Osteoblast (primary cell): ENCODE measurements at places on chromosomes 4 and X. TPM values are rescaled to one million over a fixed set of nuclear protein-coding genes. Genes with fewer than 3 reads are reported as not detected.

DNA sequence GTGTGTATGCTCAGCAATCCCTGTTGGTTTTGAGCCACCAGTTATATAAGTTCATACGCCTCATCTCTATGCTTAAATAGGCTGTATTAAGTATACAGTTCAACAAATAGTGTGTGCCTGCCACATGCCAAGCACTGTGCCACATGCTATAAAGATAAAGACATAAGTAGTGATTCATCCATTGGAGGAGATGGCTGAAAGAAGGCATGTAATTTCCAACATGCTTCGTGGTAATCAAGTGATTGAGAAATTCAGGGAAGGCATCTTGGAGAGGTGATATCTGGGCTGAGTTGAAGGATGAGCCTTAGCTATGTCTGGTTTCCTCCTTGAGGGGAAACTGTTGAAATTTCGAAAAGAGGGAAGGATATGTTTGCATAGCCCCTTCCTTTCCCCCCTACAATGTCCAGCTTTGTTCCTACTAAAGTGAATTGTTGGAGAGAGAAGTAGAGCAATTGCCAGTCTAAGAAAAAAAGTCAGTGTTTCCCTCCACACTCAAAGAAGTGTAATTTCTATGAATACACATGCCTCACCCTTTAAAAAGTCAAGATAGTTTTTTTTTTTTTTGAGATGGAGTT lies 96.5 kb downstream of the ARHGAP10 start:
- H3K27ac ChIP-seq: no peak overlapping the region
- H3K4me1 ChIP-seq: peaks cover 30% of the 10 kb centered on the region
- no peak overlapping the region for H3K4me3 ChIP-seq
- no peaks in the 10 kb centered on the region for H3K27me3 ChIP-seq
- no peaks in the 10 kb centered on the region for H3K36me3 ChIP-seq
- DNase-seq: peak; percentile 71

DNA sequence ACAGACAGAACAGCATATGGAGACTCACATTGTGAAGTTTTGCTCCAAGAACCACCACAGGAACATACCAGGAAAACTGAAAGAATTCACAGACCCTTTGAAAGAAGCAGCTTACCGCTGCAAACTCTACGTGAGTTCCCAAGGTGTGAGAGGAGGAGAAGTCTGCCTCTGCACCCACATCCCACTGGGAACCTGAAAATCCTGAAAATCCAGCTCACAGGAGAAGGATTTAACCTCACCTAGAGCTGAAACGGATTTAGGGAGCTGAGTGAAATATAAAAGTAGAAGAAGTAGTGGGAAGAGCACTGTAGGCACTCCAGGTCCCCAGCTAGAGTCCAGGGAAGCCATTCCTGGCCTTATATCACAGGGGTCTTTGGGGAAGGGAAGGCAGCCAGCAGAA lies 80.0 kb downstream of the FHIP1A start:
- no peak overlapping the region for H3K27ac ChIP-seq
- peaks cover 24% of the 10 kb centered on the region for H3K4me1 ChIP-seq
- DNase-seq: no peak
- H3K27me3 ChIP-seq: no peaks in the 10 kb centered on the region

- no peaks in the 10 kb centered on the region for H3K36me3 ChIP-seq
- no peaks in the 10 kb centered on the region for H3K4me1 ChIP-seq
- DNase-seq: no peak
- H3K4me3 ChIP-seq: no peak overlapping the region
These were observed 100.0 kb downstream of the DCAF12L2 start for GRCh38 chrX:126065901-126066660.

DNA sequence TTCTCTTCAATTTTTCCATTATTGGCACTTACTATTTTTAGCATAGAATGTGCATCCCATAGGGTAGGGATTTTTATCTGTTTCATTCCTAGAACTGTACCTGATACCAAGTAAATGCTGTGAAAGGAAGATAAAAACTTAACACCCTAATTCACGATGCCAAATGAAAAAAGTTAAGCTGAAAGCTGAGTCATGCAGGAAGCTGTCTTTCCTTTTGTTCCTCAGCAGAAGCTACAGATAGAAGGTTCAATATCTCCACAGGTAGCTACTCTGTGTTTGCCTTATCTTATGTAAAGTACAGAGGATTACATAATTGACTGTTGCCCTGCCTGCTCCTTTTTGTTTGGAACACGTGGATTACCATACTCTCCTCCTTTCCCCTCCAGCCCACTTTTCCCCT lies 77.0 kb downstream of the LRP2BP start:
- no peak for DNase-seq
- H3K27me3 ChIP-seq: no peaks in the 10 kb centered on the region
- H3K4me3 ChIP-seq: no peak overlapping the region
- H3K4me1 ChIP-seq: peaks cover 22% of the 10 kb centered on the region

DNA sequence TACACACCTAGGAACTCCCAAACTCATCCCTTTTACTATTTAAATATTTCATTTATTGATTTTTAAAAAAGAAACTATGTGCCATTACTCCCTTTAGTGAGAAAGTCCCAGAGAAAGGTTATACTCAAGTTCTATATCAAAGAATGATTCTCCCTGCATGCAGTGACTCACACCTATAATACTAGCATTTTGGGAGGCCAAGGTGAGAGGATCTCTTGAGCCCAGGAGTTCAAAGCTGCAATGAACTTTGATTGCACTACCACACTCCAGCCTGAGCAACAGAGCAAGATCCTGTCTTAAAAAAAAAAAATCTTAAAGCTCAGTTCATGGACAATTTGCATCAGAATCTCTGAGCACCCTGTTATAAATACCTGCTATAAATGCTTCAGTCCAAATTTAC lies 9.2 kb upstream of the RBPJ start:
- no peak overlapping the region for H3K4me3 ChIP-seq
- no peaks in the 10 kb centered on the region for H3K27me3 ChIP-seq
- no peak for DNase-seq
- no peak overlapping the region for H3K27ac ChIP-seq
- H3K4me1 ChIP-seq: no peaks in the 10 kb centered on the region

DNA sequence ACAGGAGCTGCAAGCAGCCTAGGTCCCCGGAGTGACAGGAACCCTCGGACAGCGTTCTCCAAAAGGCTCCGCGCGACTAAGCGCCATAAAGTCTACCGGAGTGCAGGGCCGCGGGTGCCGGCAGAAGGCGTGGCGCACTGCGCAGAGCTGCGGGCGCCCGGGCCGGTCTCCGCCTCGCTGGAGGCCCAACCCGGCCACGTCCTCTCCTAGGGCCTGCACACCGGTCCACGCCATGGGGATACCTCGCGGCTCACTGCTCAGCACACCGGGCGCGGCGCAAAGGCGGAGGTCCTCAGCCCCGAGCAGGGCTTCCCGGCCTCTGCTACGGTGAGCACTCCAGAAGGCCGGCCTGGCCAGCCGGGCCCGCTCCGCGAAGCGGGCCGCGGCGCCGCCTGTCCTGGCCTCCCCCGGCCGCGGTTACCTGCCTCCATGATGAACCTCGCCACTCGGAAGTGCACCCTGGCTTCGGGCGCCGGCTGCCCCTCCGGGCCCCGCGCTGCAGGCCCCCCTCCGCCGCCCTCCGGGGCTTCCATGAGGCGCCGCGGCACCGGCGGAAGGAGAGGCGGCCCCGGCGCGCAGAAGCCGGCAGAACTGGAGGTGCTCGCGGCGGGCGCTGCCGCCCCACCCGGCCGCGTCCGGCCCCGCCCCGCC lies at the start of gene CCNQ:
Gene CCNQ, minus strand, starts transcription at position 599 of the 651 bp plus-strand sequence. Its CDS starts 66 bp downstream, at position 533.
- no peaks in the 10 kb centered on the region for H3K36me3 ChIP-seq
- no peaks in the 10 kb centered on the region for H3K4me1 ChIP-seq
- H3K27ac ChIP-seq: no peak within 1 kb of the TSS
- DNase-seq: peak; percentile 86

- H3K4me1 ChIP-seq: peaks cover 8% of the 10 kb centered on the region
- H3K27ac ChIP-seq: no peak overlapping the region
- no peak for DNase-seq
- H3K27me3 ChIP-seq: no peaks in the 10 kb centered on the region
These were observed 2.6 kb downstream of the CDKL5 start for GRCh38 chrX:18428006-18428405.

DNA sequence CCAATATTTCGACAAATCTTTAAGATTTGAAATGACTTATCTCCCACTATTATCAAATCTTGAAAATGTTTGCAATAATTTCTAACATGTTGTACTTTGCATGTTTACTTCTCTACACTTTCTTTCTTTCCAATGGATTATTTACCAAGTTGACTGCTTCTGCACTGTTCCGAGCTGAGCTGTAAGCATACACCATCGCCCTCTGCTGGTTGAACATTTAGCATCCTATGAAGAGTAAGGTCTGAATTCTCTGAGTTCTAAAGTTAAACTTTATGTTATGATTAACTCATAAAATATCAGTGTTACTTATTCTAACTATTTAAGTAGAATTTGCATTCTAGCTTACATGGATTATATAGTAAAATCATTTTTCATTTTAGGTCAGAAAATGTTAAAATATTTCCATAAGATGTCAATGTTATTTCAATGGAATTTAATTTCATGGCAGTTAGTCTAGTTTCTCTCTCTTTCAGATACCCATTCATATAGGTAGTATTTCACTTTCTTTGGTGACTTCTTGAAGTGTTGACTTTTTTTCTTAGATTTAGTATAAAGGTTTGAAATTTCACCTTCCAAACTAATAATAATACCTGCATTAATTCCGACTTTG lies 137.4 kb downstream of the DKK2 start:
- H3K27me3 ChIP-seq: no peaks in the 10 kb centered on the region
- DNase-seq: peak; percentile 48
- no peak overlapping the region for H3K27ac ChIP-seq
- H3K36me3 ChIP-seq: no peaks in the 10 kb centered on the region
- H3K4me3 ChIP-seq: no peak overlapping the region
- no peaks in the 10 kb centered on the region for H3K4me1 ChIP-seq

DNA sequence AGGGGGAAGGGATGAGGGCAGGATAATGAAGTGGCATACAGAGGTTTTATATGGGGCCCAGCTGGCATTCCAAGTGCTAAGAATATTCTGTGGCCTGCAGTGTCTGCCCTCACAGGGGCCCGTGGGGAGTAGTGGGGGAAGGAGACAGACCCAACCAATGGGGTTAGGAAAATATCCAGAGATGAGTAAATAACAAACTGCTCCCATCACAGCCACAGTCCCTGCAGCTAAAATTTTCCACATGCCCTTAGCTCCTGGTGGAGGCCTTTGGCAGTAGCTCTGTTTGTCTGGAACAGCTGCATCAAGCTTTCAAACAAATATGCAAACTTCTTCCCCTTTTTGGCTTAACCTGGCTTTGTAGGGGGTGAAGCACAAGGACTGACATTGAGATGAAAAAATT lies 3.1 kb downstream of the SRPX2 start:
- peak overlapping the region; percentile 82 for H3K27ac ChIP-seq
- H3K4me3 ChIP-seq: no peak overlapping the region
- no peaks in the 10 kb centered on the region for H3K36me3 ChIP-seq
- peaks cover 60% of the 10 kb centered on the region for H3K4me1 ChIP-seq
- peaks cover 8% of the 10 kb centered on the region for H3K27me3 ChIP-seq
- no peak for DNase-seq

- H3K36me3 ChIP-seq: no peaks in the 10 kb centered on the region
- H3K4me1 ChIP-seq: no peaks in the 10 kb centered on the region
- peak; percentile 90 for DNase-seq
- H3K27me3 ChIP-seq: peaks cover 41% of the 10 kb centered on the region
- H3K27ac ChIP-seq: no peak within 1 kb of the TSS
These were observed at the start of gene ARHGAP6 for GRCh38 chrX:11665168-11666111. ARHGAP6 (minus strand) TSS chrX:11665920; CDS start chrX:11664828, 1,092 bp downstream.

- H3K36me3 ChIP-seq: no peaks in the 10 kb centered on the region
- no peak overlapping the region for H3K4me3 ChIP-seq
- DNase-seq: no peak
These were observed 66.0 kb downstream of the ATG4A start for GRCh38 chrX:108157628-108158027.

- no peak overlapping the region for H3K4me3 ChIP-seq
- H3K27me3 ChIP-seq: no peaks in the 10 kb centered on the region
- H3K27ac ChIP-seq: no peak overlapping the region
- DNase-seq: no peak
- H3K36me3 ChIP-seq: no peaks in the 10 kb centered on the region
These were observed 33.1 kb downstream of the SLC10A7 start for GRCh38 chr4:146488495-146489174.

GRCh38 chrX:1292575-1293290 lies 24.1 kb downstream of the CSF2RA start:
- no peak overlapping the region for H3K27ac ChIP-seq
- DNase-seq: no peak
- H3K4me3 ChIP-seq: no peak overlapping the region
- no peaks in the 10 kb centered on the region for H3K36me3 ChIP-seq
- no peaks in the 10 kb centered on the region for H3K4me1 ChIP-seq

GRCh38 chr4:15109600-15109999 lies 107.3 kb downstream of the CPEB2 start:
- no peaks in the 10 kb centered on the region for H3K4me1 ChIP-seq
- H3K4me3 ChIP-seq: no peak overlapping the region
- no peak overlapping the region for H3K27ac ChIP-seq
- H3K27me3 ChIP-seq: no peaks in the 10 kb centered on the region
- no peaks in the 10 kb centered on the region for H3K36me3 ChIP-seq

DNA sequence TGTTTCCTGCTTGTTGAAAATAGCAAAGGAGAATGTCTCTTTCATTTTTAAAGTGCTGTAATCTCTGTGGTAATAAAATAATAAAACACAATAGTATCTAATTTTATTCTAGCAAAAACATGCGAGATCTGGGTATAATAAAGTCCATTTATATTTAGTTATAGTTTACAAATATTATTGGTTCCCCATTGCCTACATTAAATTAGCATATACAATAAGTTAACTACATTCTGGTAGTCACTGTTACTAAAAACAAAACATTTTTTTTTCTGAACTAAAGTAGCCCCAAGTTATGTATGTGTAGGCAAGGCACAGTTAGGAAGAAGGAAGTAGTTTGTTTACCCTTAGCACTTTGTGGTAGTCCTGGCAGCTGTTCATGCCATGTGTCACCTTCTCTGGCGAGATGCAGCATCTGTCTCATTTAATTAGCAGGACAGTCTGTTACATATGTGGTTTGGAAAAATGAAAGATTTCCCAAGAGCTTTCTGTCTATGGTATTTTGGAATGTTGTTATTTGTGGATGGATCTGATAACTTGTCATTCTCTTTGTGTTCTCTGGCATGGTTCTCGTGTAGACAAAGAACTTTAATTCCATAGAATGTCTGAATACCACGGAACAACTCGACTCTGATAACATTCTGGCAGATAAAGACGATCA lies 231.3 kb upstream of the PITX2 start:
- no peaks in the 10 kb centered on the region for H3K36me3 ChIP-seq
- peak; percentile 75 for DNase-seq
- peaks cover 39% of the 10 kb centered on the region for H3K27me3 ChIP-seq
- H3K4me3 ChIP-seq: peak overlapping the region; percentile 23

Gene GAGE12H
- total RNA-seq: not detected in 2 replicates

Gene FGA
- total RNA-seq: not detected in 2 replicates

Gene GIMD1
- not detected in 2 replicates for total RNA-seq

Gene MAGEC2
- total RNA-seq: not detected in 2 replicates

Gene PRDM8
- 3.6 and 5.0 TPM in 2 replicates for total RNA-seq

Gene PTCHD1
- total RNA-seq: not detected in 2 replicates

Gene GPR119
- total RNA-seq: not detected in 2 replicates

Gene KCND1
- 0.29 and 0.36 TPM in 2 replicates for total RNA-seq

Gene DCAF8L2
- not detected in 2 replicates for total RNA-seq

Gene CSAG3
- not detected in 2 replicates for total RNA-seq

Gene PDGFRA
- total RNA-seq: 316 and 373 TPM in 2 replicates
